ENCODE measurements at places on chromosomes 12 and 14. TPM values are rescaled to one million over a fixed set of nuclear protein-coding genes. Genes with fewer than 3 reads are reported as not detected.

GRCh38 chr12:39451977-39452376, 9.1 kb upstream of the KIF21A start:
- no peaks in the 10 kb centered on the region for H3K27me3 ChIP-seq
- no peak overlapping the region for H3K4me3 ChIP-seq
- no peaks in the 10 kb centered on the region for H3K36me3 ChIP-seq
- H3K27ac ChIP-seq = no peak overlapping the region
- H3K4me1 ChIP-seq = no peaks in the 10 kb centered on the region
- no peak for DNase-seq

GRCh38 chr14:33062476-33062875, 123.8 kb downstream of the NPAS3 start:
- no peak for DNase-seq
- no peaks in the 10 kb centered on the region for H3K27me3 ChIP-seq
- no peak overlapping the region for H3K27ac ChIP-seq
- no peaks in the 10 kb centered on the region for H3K36me3 ChIP-seq
- no peak overlapping the region for H3K4me3 ChIP-seq

- H3K27me3 ChIP-seq = peaks cover 3% of the 10 kb centered on the region
- no peaks in the 10 kb centered on the region for H3K4me1 ChIP-seq
- no peak overlapping the region for H3K27ac ChIP-seq
- H3K36me3 ChIP-seq = no peaks in the 10 kb centered on the region
- H3K4me3 ChIP-seq = no peak overlapping the region
- no peak for DNase-seq
These were observed 15.3 kb upstream of the OR8S1 start for GRCh38 chr12:48510111-48510510.

DNA sequence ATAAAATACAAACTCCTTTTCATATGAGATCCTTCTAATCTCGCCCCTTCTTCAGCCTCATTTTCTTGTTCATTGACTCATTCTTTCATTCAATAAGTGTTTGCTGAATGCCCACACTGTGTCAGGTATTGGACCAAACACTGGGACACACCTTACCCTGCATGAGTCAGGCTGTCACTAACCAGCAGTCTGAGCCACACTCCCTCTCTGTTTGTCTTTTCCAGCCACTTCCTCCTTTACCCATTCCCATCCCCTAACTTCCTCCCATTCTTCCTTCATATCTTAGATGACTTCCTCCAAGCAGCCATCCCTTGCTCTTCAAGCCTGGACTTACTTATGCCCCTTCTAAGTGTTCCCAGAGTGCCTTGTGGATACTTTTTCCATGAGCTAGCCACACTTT, 27.0 kb upstream of the HIF1A start:
- H3K4me1 ChIP-seq = peaks cover 73% of the 10 kb centered on the region
- no peaks in the 10 kb centered on the region for H3K36me3 ChIP-seq
- no peak overlapping the region for H3K4me3 ChIP-seq
- DNase-seq = no peak
- H3K27ac ChIP-seq = peak overlapping the region; percentile 26

DNA sequence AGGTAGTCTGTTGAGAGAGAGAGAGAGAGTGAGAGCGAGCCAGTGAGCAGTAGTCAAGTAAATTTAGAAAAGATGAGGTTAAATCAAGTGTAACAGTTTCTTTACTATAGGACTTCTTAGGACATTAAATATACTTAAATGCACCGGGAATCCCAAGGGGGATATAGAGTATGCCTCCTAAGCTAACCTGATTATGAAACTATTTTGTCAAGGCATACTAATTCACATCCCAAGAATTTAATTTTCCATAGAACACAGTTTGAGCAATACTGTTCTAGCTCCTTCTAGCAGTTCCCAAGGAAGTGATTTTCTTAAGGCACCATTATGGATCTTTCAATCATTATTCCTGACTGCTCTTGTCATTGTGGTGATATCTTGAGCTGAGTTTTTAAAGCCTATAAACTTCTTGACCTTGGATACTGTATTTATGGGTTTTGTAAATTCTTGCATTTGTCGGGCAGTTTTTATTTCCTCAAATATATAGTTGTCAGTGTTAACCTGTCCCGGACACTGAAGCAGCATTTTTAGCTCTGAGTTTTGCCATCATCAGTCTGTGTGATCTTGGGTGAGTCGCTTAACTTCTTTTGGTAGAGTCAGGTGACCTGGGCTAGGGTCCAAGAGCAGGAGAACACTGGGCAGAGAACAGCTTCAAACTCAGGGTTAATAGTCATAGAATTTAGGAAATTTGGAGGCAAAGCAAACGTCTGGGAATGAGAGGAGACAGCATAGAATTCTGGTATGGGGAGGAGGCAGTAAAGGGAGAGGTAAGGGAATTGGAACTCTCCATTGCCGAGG, 196.5 kb upstream of the FRMD6 start:
- H3K27ac ChIP-seq = no peak overlapping the region
- no peaks in the 10 kb centered on the region for H3K4me1 ChIP-seq
- no peak for DNase-seq
- no peak overlapping the region for H3K4me3 ChIP-seq
- H3K36me3 ChIP-seq = no peaks in the 10 kb centered on the region

DNA sequence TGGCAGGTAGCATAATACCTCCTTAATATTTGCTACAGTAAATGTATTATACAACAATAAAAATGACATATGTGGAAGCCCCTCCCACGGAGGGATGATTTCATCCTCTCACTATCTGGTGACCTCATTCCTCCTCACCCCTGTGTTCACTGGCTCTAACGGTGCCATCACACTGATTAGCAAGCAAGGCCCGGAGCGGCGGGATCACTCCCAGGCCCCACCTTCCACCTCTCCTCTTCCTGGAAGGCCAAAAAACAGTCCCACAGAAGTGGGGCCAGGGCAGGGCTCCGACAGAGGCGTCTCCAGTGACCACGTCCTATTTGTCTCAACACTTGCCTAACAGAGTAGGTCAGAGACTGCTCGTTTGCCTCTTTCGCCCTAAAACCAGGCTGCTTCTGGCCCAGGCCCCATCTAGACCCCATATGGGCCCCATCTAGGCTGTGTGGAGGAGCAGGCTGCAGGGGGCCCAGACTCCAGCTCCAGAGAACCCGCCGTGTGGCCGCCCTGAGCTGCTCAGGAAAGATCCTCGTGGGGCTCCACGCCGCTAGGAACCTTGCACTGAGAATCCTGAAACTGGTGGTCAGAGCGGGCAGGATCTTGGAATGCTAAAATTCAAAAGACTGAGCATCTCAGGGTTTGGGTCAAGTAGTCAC, 3.7 kb downstream of the SELPLG start:
- H3K27ac ChIP-seq = peak overlapping the region; percentile 86
- no peaks in the 10 kb centered on the region for H3K27me3 ChIP-seq
- peaks cover 57% of the 10 kb centered on the region for H3K36me3 ChIP-seq
- DNase-seq = peak; percentile 69
- peaks cover 82% of the 10 kb centered on the region for H3K4me1 ChIP-seq
- peak overlapping the region; percentile 87 for H3K4me3 ChIP-seq

- no peak for DNase-seq
- H3K27ac ChIP-seq = no peak overlapping the region
- no peaks in the 10 kb centered on the region for H3K36me3 ChIP-seq
- no peak overlapping the region for H3K4me3 ChIP-seq
- no peaks in the 10 kb centered on the region for H3K4me1 ChIP-seq
- no peaks in the 10 kb centered on the region for H3K27me3 ChIP-seq
These were observed 222.0 kb upstream of the CPNE8 start for GRCh38 chr12:39127401-39127800.

GRCh38 chr12:68953536-68953935, 20.6 kb upstream of the CPM start:
- no peaks in the 10 kb centered on the region for H3K27me3 ChIP-seq
- no peak for DNase-seq
- no peaks in the 10 kb centered on the region for H3K36me3 ChIP-seq
- H3K27ac ChIP-seq = no peak overlapping the region

- no peak for DNase-seq
- H3K4me3 ChIP-seq = no peak overlapping the region
- no peak overlapping the region for H3K27ac ChIP-seq
- H3K36me3 ChIP-seq = no peaks in the 10 kb centered on the region
These were observed 122.2 kb upstream of the NCOR2 start for GRCh38 chr12:124689631-124690030.

GRCh38 chr12:46222636-46223035, 46.2 kb downstream of the SLC38A1 start:
- no peaks in the 10 kb centered on the region for H3K27me3 ChIP-seq
- peaks cover 63% of the 10 kb centered on the region for H3K4me1 ChIP-seq
- H3K36me3 ChIP-seq = peaks cover 51% of the 10 kb centered on the region
- peak overlapping the region; percentile 30 for H3K27ac ChIP-seq
- no peak for DNase-seq
- H3K4me3 ChIP-seq = no peak overlapping the region

DNA sequence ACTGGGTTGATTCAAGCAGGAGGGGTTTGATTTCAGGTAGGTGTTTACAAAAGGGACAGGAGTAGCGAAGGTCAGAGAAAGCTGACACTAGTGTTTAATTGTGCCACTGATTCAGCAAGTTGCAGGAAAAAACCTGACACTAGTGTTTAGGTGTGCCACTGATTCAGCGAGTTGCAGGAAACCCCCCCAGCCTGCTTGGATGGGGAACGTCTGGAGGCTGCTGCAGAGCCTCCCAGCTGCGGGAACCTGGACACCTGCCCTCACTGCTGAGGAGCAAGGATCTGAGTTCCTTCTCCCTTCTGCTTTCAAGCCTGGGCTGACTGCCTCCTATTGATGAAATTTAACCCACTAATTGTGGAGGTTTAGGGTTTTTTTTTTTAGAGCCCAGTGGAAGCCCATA, 84.2 kb downstream of the AVPR1A start:
- no peaks in the 10 kb centered on the region for H3K4me1 ChIP-seq
- no peaks in the 10 kb centered on the region for H3K27me3 ChIP-seq
- no peak overlapping the region for H3K27ac ChIP-seq
- H3K36me3 ChIP-seq = no peaks in the 10 kb centered on the region

The MYF5 gene
- total RNA-seq = not detected

The KRT7 gene
- not detected for total RNA-seq
